Activated naive CD8-positive, alpha-beta T cell treated with anti-CD3 and anti-CD28 coated beads for 36 hours (primary cell): ENCODE measurements at places on chromosomes 1 and 21.
A peak's percentile ranks its signal among the peaks of the same experiment; 100 is the strongest.

DNA sequence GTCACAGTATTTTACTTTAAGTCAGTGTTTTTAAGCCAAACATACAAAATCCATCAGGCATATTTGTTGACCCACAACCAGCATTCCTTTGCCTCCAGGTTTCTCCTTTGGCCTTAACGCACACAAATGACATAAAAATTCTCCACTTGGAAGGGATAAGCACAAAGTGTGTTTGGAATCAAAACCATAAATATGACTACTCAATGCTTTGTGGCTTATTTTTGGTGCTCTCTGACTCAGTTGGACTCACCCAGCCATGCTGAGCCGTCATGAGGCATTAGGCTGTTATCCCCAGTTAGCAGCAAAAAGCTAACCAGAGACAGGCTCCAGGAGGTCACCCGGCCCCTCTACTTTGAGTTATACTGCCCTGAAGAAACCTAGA is 948 bp downstream of the PRUNE1 start:
- peak overlapping the region; percentile 94 for H3K4me3 ChIP-seq
- H3K27ac ChIP-seq = peak overlapping the region; percentile 85
- peaks cover 1% of the 10 kb centered on the region for H3K36me3 ChIP-seq

- no peaks in the 10 kb centered on the region for H3K27me3 ChIP-seq
- peak overlapping the region; percentile 40 for H3K27ac ChIP-seq
- no peak overlapping the region for H3K4me3 ChIP-seq
- DNase-seq = no peak
- H3K4me1 ChIP-seq = no peaks in the 10 kb centered on the region
- H3K36me3 ChIP-seq = peaks cover 2% of the 10 kb centered on the region
Observed at GRCh38 chr1:22529901-22530621, 33.2 kb upstream of the EPHA8 start.

- H3K27me3 ChIP-seq = peaks cover 8% of the 10 kb centered on the region
- peaks cover 3% of the 10 kb centered on the region for H3K36me3 ChIP-seq
- peak; percentile 32 for DNase-seq
- H3K27ac ChIP-seq = peak overlapping the region; percentile 88
Observed at GRCh38 chr1:214439352-214440119, 111.9 kb downstream of the PTPN14 start.

DNA sequence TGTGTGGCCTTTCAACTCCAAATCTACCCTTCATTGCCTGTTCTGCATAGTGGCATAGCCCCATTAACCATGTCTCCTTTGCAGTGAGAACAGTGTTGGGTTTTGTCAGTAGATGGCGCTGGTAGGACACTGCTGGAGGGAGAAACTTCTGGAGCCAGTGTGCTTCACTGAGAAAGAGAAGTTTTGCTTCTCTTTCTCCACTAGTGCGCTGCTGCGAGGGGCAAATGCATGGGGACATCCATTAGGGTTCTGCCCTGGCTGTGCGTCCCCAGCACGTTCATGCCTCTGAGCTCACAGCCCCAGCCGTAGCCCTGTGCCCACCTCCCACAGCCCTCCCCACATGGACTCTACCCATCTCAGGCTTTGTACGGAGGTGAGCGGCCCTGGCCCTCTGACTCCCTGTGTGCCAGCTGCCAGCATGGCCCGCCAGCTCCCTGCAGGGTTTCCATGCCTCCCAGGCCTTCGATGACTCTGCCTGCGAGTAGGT is 53.1 kb downstream of the RIMS3 start:
- H3K27me3 ChIP-seq = no peaks in the 10 kb centered on the region
- peaks cover 1% of the 10 kb centered on the region for H3K4me1 ChIP-seq
- H3K4me3 ChIP-seq = no peak overlapping the region
- peak; percentile 65 for DNase-seq

DNA sequence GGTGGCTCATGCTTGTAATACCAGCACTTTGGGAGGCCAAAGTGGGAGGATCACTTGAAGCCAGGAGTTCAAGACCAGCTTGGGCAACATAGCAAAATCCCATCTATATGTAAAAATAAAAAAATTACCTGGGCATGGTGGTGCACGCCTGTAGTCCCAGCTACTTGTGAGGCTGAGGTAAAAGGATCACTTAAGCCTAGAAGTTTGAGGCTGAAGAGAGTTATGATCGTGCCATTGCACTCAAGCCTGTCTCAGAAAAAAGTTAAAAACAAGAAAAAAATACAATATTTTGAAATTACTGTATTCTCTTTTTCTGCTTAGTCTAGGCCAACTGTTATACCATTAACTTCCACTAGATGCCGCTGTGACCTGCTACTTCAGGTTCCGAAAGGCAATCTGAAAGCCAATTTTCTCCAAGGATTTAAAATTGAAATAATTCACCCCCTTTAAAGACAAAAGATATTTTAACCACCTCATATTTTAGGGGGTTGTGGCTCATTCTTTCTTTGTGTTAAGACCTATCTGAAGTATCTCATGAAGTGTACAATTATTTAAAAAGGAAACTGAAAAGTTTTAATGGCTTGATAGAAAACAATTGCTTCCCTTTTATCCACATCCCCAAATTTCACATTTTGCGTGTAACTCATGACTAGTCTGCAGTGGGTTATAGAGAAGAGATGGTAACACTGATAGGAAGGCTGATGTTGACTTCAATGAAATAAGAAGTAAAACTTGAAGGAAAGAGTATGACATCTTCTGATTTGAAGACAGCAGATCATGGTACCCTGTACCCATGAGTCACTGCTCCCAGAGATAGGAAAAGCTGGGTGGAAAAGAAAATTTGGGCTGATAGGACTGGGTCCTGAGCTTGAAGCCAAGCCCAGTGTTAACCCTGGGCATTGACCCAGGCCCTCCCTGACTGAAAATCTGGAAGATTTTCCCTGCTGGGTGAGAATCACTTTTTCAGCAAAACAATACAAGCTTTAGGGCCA is 24.4 kb upstream of the CLDN14 start:
- no peak overlapping the region for H3K4me3 ChIP-seq
- no peaks in the 10 kb centered on the region for H3K4me1 ChIP-seq
- no peaks in the 10 kb centered on the region for H3K36me3 ChIP-seq
- peaks cover 10% of the 10 kb centered on the region for H3K27me3 ChIP-seq
- H3K27ac ChIP-seq = no peak overlapping the region

DNA sequence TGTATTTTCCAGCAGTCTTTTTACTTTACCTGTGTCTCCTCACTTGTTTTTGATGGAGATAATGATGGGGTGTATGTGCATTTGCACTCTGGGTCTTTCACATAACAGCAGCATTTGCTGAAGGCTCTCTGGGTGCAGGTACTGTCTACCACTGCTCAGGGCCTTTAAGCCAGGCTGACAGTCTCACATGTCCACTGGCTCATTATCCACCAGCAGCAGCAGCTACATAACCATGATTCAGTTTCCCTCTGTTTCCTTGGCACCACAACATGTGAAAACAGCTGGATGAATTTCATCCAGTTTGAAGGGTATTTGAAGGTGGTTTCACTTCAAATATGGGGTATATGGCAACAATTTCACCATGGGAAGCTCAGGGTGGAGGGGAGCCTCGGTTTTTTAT is 41.2 kb upstream of the ROR1 start:
- no peaks in the 10 kb centered on the region for H3K36me3 ChIP-seq
- H3K27ac ChIP-seq = no peak overlapping the region
- H3K4me3 ChIP-seq = no peak overlapping the region
- H3K4me1 ChIP-seq = no peaks in the 10 kb centered on the region
- DNase-seq = no peak
